NCI-H1092 (cell line): ENCODE measurements at places on chromosomes 3 and 15.
A peak's percentile ranks its signal among the peaks of the same experiment; 100 is the strongest.

GRCh38 chr15:80699981-80700380 is 4.9 kb downstream of the ABHD17C start:
- DNase-seq = no peak

DNA sequence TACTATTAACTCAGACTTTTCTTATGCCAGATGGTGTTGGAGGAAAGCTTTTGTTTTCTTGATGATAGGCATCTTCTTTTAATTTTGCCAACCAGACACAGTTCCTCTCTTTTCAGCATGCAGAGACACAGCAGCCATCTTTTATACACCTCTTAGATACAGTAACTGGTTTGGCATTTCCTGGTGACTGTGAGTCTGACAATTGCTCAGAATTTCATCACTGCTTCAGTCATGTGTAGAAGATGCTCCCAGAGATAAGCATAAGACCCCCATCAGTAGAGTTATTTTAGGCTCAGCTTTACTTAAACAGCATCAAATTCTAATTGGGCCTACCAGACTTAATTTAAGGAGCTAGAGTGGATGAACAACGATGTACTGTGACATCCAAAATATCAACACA is 779.0 kb downstream of the SQOR start:
- DNase-seq = no peak

GRCh38 chr15:40235201-40235885 is 3.5 kb upstream of the PAK6 start:
- no peak for DNase-seq

DNA sequence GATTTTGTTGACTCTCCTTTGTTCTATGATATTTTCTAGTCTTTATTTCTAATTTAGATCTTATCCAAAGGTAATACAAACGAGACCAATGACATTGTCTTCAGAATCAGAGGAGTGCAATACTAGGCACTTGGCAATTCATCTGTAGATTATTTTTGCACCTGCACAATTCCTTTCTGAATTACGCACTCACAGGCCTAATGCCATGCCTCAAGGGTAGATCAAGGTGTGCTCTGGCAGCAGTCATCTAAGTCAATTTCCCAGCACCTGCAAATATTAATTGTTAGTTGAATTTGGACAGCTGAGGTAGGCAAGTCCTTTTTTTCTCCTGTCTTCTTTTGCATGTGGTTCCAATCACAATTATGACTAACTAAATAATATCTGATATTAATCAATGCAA is 653.2 kb downstream of the ROBO2 start:
- no peak for DNase-seq

DNA sequence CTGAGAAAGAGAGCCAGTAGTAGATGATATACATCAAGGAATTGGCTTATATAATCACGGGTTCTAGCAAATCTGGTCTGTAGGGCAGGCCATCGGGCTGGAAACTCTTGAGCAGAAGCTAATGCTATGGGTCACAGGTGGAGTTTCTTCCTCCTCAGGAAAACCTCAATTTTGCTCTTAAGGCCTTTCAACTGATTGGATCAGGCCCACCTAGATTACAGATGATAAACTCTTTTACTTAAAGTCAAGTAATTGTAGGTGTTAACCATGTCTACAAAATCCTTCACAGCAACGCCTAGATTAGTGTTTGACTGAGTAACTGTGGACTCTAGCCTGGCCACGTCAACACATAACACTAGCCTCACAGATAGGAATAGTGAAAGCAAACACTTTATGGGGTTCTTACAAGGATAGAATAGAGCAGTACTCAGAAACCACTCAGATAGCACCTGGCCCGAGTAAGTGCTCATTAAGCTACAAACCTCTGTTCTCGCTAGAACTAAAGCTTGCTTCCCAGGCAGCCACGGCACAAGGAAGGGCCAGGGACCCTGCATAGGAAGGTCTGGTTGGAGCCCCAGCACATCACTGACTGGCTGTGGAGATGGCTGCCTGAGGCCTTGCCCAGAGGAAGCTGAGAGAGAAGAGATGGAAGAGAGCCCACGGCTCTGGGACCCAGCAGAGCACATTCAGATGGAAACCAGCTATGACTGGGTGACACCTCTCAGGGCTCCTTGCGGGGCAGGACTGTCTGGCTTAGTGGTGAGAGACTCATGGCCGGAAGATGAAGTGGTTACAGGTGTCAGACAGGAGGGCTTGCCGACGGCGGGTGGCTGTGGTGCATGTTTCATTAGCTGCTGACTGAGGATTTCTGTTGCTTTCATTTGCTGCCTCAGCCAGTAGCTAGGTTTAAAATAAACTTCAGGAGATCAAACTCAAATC is 202.5 kb upstream of the TLE3 start:
- DNase-seq = no peak

GRCh38 chr3:117480525-117480924 is 770.9 kb downstream of the TUSC7 start:
- no peak for DNase-seq

DNA sequence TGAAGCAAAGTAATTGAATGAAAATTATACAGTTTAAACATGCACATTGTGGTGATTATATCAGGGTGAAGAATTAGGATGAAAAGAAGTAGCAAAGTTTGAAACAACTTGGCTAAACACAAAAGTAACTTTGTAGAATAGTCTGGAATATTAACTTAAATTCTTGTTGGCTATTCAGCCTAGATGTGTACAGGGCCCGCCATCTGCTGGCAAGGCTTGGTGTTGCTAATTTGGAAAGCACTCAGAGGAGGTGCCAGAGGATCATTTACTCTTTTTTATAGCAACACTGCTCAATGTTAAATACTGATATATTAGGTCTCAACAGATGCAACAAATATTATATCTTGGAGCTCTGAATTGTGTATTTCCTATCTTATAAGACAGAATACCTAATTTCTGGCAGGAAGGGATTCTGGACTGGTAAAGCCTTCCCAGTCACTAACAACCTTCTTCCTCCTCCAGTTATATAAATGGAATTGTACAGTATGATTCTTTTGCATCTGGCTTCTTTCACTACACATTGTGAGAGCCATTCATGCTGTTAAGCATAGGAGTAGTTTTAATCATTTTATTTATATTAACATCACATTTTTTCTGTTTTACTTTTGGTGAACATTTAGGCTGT is 36.1 kb downstream of the TTC23 start:
- peak; percentile 0 for DNase-seq

GRCh38 chr3:160128056-160128455 is 97.2 kb upstream of the C3orf80 start:
- DNase-seq = no peak

GRCh38 chr15:87901926-87902690 is 354.4 kb downstream of the NTRK3 start:
- DNase-seq = no peak

DNA sequence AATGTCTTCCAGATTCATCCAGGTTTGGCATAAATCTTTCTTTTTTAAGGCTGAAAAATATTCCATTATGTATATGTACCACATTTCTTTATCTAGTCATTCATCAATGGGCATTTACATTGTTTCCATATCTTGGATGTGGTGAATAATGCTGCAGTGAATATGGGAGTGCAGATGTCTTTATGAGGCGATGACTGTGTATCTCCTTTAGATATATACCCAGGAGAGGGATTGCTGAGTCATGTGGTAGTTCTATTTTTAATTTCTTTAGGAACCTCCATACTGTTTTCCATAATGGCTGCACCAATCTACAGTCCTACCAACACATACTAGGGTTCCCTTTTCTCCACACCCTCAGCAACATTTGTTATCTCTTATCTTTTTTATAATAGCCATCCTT is 96.3 kb downstream of the LRRC28 start:
- DNase-seq = no peak

GRCh38 chr15:39784125-39784524 is 1.5 kb upstream of the FSIP1 start:
- no peak for DNase-seq

- no peak for DNase-seq
These were observed 9.2 kb downstream of the FYCO1 start for GRCh38 chr3:45986303-45986982.

GRCh38 chr15:65263313-65263712 is 23.4 kb downstream of the PARP16 start:
- no peak for DNase-seq
